Right renal pelvis (tissue), 4 donors: ENCODE measurements at places on chromosomes 4 and X. TPM values are rescaled to one million over a fixed set of nuclear protein-coding genes. Genes with fewer than 3 reads are reported as not detected.

- no peak for DNase-seq
These were observed 8.5 kb upstream of the CTAG2 start for GRCh38 chrX:154661899-154662298.

- DNase-seq, result no peak
These were observed 82.5 kb downstream of the PPEF1 start for GRCh38 chrX:18789916-18790315.

GRCh38 chrX:39816871-39817731, 280.7 kb downstream of the BCOR start:
- no peak for DNase-seq

The CT45A1 gene
- not detected for polyA plus RNA-seq

The CPLX1 gene
- polyA plus RNA-seq, result 1.8 TPM

The RTL5 gene
- 23.4 TPM for polyA plus RNA-seq
